Stimulated activated CD8-positive, alpha-beta memory T cell treated with anti-CD3 and anti-CD28 coated beads, Interleukin-7, amount 100 ng/mL, for 1 hour (primary cell): ENCODE measurements at places on chromosomes 7 and 10.

DNA sequence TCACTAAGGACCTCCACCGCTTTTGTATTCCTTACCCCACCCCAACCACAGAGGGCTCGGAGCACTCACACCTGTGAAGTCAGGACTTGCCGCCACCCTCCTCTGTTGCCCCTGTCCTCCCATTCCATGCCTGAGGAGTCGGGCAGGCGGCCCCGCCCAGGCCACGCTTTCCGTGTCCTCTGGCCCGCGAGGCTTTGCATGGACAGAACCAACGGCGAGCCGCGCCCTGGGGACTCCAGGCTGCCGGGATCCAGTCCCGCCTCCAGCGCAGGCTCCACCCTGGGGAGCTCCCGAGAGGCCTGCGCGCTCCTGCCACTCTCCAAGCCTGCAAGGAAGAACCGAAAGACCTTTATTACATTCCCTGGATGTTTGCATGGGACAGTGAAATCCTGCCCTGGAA, 366.4 kb upstream of the POM121L12 start:
- DNase-seq = no peak

GRCh38 chr10:43362191-43362839, 9.1 kb upstream of the FXYD4 start:
- DNase-seq = peak; percentile 95

GRCh38 chr7:106047818-106048705, 64.0 kb downstream of the SYPL1 start:
- DNase-seq = no peak

DNA sequence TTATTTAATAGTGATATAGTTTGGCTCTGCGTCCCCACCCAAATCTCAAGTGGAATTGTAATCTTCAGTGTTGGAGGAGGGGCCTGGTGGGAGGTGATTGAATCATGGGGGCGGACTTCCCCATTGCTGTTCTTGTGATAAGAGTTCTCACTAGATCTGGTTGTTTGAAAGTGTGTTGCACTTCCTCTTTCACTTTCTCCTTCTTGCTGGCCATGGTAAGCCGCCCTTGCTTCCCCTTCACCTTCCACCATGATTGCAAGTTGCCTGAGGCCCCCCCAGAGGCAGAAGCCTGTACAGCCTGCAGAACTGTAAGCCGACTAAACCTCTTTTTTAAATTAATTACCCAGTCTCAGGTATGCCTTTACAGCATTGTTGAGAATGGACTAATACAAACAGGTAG, 101.4 kb downstream of the MTPAP start:
- no peak for DNase-seq

- no peak for DNase-seq
Observed at GRCh38 chr10:25130906-25131305, 43.9 kb upstream of the GPR158 start.
